ENCODE measurements at places on chromosomes 4 and X.

- DNase-seq = no peak
Measured at GRCh38 chr4:26803211-26803861, 57.3 kb upstream of the STIM2 start.

DNA sequence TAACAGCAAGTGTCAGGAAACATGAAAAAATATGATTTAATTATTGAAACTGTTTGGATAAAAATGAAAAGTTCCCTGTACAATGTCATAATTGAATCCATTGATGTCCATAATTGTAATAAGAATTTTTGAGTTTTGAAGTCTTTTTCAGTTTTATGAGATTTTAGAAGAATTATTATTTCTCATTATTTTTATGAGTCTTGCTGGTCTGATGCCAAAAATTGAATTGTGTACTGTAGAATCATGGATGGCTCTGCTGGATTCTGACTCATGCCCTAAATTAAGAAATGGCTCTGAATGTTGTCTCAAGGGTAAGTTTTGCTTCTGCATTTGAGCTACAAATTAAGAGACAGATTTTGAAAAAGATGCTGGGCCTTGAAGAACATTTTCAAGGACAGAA lies 132.8 kb upstream of the MAP9 start:
- no peak for DNase-seq

GRCh38 chr4:52032005-52032404 lies 6.1 kb downstream of the SGCB start:
- DNase-seq = no peak

- no peak for DNase-seq
Measured at GRCh38 chrX:9122519-9123245, 88.8 kb upstream of the FAM9B start.

DNA sequence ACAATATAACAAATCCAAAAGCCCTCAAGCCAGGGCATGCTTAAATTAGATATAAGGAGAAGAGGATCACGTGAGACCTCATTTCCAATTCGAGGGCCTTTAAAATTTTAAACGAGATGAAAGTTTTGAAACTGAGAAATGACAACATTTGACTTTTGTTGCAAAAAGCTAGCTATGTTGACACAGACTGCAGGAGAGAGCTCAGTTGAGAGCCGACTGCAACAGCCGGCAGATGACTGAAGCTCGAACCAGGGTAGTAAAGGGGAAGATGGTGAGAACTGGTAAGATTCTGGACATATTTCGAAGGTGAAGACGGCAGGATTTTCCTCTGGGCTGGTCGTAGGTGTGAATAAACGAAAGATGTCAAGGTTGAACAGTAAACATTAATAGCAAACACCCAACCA lies 773 bp downstream of the PRMT9 start:
- DNase-seq = peak; percentile 36

DNA sequence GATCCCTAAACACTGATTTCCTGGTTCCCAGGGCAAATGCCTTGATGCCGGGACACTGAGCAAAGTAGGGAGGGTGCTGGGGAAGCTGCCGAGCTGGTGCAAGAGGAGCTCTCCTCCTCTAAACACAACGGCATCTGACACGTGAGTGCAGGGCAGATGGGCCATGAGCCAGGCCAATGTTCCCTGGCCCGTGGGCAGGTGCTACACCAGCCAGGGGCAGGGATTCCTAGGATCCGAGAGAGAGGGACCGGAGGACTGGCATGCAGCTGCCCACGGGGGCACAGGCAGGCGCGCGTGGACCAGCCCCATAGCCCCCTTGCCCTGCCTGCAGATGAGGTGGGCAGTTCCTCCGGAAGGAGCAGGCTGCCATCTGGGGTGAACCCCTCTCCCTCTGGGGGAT lies 66.8 kb upstream of the AFAP1 start:
- DNase-seq = no peak

- no peak for DNase-seq
Measured at GRCh38 chr4:70313736-70314135, 21.0 kb upstream of the CABS1 start.

DNA sequence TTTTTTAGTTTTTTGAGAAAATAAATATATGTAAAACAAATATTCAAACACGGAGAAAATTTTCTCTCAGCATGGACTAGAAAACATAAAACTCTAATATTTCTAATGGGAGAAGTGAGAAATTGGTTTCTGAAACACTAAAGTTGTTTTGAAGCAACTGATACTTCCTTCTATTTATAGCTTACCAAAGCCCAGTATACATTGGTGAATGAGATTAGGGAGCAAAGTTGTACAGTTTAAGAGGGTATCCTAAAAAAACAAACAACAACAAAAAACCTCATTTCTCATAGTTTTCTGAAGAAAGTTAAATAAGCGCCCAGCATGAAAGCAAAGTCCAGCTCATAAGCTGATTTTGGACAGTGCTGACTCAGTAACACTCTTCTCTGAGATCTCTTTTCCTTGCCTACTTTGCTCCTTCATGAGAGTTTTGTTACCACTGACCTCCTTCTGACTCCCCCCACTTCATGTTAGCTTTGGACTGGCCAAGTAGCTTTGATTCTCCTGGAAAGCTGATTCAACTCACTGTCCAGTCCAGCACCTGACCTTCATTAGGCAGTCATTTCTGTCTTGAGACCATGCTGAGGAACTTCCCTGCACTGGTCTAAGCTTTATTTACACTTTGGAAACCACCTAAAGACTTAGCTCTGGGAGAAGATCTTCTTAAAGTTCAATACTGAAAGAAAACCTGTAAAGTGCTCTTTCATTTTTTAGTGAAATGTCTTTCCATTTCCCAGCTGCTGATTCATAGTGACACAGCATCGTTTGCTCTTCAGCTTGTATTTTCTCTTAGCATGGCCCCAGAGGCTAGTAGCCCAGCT lies 21.8 kb upstream of the P2RY10 start:
- DNase-seq = no peak

GRCh38 chr4:10736895-10737294 lies 52.3 kb upstream of the CLNK start:
- DNase-seq = no peak

DNA sequence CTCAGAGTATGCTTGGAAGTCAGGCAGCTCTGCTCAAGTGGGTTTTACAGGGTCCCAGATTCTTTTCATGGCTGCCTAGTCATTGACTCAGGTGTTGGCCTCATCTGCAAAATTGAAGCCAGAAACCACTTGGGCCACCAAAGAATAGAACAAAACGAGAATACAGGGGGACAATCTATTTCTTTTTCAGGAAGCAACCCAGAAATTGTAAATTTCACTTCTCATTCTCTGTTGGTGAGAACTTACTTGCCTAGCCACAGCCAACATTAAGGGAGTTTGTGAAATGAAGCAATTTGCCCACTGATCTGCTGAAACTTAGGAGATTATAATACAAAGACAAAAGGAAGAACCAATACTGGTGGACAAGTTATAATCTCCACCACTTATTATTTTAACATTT lies 8.6 kb upstream of the TKTL2 start:
- DNase-seq = no peak

DNA sequence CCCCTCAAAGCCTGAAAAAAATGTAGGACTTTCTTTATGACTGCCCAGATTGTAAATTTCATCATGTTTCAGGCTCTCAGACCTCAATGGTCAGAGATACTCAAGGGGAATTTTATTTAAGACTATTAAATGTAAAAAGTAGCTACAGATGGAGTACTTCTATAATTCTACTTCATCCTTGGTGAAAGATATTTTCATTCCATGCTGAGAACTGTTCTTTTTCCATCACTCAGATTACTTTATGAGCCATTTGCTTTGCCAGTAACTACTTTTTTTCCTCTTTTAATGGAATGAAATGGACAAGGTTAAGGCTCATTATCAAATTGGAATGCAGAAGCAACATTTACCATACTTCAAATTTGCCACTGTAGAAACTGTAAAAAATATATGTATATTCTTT lies 38.0 kb upstream of the PLS3 start:
- DNase-seq = no peak

Measured in colonic mucosa (tissue), 4 donors.